ENCODE measurements at places on chromosomes 7 and 10.

- DNase-seq = no peak
These were observed 36.3 kb downstream of the PLAC9 start for GRCh38 chr10:80168679-80169380.

- no peak for DNase-seq
These were observed 61.2 kb upstream of the FAM20C start for GRCh38 chr7:130875-131780.

DNA sequence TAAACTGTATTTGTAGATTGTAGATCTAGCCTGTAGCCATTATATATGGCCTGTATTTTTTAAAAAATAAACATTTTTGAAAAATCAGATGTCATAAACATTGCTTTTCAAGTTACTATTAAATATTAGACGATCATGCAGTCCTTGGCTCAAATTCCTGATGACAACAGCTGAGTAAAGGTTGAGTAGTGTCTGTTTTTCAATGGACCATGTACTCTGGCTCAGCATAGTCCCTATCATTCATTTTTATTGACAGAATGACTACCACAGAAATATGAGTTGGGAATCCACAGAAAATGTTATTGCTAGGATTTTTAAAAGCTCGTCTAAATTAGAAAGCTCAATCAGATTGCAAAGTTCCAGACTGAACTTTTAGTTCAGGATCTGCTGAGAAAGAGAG, 145.4 kb downstream of the SORCS1 start:
- DNase-seq = no peak

- no peak for DNase-seq
These were observed 10.4 kb downstream of the ABLIM1 start for GRCh38 chr10:114647545-114648138.

GRCh38 chr10:132928261-132928660, 14.1 kb downstream of the CFAP46 start:
- DNase-seq = no peak

- DNase-seq = no peak
These were observed 177.6 kb downstream of the GNAI1 start for GRCh38 chr7:80312139-80312661.

DNA sequence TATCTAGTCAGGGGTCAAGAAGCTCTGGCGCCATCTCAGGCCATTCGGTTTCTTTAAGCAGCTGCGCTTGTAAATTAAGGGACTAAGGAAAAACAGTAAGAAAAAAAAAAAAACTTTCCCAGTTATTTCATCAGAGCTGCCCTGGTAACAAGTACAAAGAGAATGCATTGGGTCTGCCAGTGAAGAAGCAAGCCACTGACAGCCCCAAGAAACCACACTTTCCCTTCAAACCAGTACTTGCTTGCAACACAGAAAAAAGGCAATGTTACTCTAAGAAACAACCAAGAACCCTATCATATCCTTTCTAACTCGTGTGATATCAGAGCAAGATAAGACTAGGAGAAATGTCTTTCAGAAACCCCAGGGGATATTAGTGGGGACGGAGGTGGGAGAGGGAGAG, 40.6 kb upstream of the AOAH start:
- no peak for DNase-seq

- DNase-seq = no peak
These were observed 22.0 kb downstream of the PDIA4 start for GRCh38 chr7:149006345-149006725.

GRCh38 chr10:14563359-14563940, 211.2 kb downstream of the FAM107B start:
- DNase-seq = no peak

DNA sequence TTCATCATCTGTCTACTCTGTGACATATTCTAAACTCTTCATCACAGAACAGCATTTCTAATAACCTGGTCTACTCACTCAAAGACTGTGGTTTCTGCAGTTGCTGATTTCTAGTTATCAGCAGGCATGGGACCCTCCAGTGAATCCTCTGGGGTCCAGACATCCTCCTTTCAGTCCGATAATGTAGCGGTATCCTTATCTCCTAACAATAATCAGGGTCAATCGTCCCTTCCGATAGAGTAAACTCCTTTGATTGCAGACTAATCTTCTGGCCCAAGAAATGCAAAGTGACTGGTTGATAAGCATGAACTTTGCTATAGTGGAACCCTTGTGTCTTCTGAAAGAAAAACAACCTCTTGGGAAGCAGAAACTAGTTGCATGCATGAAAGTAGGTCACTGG, 1209.8 kb upstream of the CELF2 start:
- no peak for DNase-seq

DNA sequence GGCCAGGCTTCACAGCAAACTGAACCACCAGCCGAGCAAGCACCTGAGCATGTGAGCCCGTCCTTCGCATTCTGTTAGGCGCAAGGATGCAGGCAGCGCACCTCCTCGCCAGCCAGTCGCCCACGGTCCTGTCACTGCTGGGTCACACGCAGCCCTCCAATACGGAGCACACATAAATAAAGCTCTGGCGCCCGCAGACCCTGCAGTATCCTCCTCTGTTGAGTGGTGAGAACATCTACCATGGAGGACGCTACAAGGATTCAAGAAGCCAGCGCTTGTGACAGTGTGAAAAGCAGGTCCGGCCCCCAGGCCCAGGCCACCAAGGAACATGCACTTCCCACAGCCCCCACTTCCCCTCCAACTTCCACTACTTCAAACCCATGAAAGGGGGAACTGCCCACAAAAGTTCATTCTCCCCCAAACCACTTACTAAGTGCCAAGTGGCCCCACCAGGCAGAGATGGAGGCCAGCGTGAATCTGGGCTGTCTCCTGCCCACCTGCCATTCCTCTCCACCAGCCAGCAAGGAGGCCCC, 34.8 kb downstream of the VOPP1 start:
- no peak for DNase-seq

GRCh38 chr10:3960496-3960895, 175.5 kb upstream of the KLF6 start:
- DNase-seq = no peak

DNA sequence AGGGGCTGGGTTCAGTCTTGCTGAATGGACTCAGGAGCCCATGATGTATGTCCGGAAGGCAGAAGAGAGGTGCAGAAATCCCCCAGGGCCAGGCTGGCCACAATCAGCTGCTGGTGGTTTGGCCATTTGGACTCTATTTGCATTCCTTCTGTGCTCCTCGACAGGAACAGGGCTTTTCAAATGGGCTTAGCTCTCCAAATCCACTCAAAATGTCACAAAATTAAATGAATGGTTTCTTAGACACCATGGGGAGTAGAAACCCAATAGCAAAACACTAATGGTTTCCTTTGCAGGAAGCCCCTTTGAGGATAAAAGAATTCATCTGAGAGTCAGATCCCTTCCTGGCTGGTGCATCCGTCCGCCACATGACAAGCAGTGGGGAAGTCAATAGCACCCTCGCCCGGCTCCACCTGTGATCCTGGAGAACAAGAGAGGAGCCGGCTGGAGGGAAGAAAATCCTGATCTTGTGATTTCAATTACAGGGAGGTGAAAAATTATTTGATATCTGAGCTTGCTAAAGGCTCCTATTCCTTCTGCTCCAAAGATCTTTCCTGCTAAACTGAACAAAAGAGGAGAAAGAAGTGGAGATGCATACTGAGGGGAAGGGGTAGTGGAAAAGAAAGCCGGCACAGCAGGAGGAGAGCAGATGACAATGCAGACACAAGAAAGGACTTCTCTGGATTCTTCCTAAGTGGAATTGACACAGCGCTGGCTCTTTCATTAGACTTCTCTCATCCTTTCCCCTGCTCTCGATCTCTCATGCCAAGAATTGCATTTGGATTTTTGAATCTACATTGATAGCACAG, 190.7 kb downstream of the C7orf25 start:
- no peak for DNase-seq

DNA sequence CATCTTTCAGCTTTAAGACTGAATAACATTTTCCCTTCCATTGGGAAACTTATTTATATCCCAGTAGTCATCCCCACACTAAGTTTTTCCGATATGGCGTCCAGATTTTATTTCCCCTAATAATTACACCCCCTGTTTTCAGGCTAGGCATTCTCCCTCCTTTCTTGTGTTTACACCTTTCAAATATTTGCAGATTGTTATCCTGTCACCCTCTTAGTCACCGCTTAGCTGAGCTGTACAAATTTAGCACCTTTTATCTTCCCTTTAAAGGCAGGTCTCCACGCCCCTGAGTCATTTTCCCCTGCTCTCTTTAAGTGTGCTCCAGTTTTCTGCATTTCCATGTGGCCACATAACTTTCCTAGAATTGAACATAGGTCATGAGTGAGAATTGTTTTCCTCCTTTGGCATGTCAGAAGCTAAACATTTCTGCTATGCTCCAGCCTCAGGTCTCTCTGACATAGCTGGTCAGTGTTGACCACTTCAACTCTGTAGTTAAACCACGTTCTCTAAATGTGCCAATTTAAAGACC, 47.4 kb downstream of the LRRC4 start:
- DNase-seq = no peak

DNA sequence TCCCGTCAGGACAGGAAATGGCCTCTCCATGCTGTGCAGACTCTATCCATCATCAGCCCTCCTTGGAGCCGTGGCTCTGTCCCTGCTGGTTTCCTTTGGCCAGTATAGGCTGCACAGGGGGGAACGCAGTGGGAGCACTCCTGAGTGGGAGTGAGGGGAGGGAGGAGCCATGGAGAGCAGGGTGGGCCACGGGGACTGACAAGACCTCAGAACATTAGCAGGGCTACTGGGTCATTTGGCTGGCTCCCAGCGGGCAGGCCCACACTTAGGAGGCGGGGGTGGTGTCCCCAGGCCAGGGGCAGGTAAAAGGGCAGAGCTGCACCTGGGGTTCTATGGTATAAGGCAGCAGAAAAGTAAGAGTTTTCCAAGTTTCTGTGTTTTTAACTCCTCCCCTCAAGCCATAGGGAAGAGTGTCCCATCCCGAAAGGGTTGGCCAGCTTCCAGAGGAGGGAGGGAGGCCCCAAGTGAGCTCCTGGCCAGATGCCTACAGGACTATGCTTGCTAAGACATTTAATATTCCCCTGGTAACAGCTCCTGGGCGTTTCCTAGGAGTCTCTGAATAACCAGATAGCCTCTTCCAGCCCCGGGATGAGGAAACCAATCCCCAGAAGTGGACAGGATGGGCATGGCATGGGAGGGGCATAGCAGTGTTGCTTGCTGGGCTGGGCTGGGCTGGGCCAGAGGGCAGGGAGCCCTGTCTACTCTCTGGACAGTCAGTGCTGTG, 5.5 kb upstream of the OPN4 start:
- DNase-seq = no peak

DNA sequence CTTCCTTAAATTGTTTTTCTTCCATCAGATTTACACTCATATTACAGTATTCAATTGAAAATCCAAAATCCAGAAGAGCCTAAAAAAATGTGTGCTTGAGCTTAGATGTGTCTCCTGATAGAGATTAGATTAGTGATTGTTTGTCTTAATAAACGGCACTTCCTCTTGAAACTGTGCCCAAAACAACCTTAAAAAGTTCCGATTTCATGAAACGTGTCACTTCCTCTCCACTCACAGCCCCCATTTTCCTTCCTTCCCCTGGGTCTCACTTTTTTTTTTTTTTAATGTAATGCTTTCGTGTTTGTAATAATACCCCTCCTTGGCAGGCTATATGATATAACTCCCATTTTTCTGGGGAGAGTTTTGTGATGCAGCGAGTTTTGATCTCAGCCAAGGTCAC, 114.8 kb upstream of the ADO start:
- DNase-seq = no peak

GRCh38 chr7:124452186-124452585, 313.4 kb downstream of the GPR37 start:
- DNase-seq = no peak

- DNase-seq = no peak
These were observed 108.3 kb downstream of the NKX6-2 start for GRCh38 chr10:132677473-132678227.

- DNase-seq = no peak
These were observed 45.2 kb downstream of the KIAA1217 start for GRCh38 chr10:24254180-24254579.

- no peak for DNase-seq
These were observed 1.1 kb downstream of the ADRA2A start for GRCh38 chr10:111077785-111078504.

DNA sequence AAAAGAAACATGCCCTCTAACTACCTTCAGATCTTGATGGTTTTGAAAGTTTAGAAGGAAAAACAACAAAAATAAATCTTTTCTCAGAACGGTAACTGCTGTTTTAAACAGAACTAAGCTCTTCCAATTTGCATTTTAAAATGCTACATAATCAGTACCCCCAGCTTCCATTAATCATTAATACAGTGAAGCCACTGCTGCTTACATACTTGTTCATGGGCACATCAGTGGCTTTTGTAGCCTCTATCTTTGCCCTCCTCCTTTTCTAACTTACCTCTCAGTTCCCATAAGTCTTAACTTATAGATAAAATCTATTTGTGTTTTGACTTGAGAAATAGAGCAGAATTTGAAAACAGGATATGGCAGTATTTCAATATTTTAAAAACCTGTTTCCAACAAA, 109.1 kb downstream of the POLL start:
- no peak for DNase-seq

DNA sequence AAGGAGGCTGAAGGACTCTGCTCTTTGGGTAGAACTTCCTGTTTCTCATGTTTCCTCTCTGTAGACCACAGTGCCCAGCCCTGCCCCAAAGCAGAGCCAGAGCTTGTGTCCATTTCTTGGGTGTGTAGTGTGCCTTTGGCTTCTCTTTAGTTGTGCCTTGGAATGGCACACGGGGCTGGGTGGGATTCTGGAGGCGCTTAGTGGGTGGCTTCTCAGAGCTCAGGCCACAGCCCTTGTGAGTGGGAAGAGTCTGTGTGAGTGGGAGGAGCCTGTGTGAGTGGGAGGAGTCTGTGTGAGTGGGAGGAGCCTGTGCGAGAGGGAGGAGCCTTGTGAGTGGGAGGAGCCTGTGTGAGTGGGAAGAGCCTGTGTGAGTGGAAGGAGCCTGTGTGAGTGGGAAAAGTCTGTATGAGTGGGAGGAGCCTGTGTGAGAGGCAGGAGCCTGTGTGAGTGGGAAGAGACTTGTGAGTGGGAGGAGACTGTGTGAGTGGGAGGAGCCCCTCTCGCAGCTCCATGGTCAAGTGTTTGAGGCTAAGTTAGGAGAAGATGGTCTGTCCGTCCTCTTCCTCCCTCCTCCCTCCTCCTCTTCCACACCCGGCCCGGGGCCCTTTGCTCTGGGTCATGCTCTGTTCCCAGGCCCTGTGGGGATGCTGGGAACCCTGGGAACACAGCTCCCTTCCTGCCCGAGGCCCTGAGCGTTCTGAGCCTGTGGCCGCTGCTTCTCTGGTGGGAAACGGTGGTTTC, 153.0 kb downstream of the GRK5 start:
- no peak for DNase-seq

DNA sequence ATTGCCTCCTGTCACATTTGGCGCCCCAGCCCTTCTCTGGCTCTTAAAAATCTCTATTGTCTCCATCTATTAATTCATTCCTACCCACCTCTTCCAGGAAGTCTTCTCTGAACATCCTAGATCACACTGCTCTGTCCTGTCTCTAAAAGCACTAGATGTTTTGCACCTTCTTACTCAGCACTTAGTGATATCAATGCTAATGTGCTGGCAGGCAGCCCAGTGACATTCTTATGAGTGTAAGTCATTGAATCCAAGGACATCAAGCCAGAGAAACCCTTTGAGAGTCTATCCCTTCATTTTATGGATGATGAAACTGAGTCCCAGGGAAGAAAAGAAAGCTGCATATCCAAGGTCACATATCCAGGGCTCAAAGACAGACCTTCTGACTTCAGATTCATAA, 48.3 kb upstream of the PAX2 start:
- DNase-seq = no peak

GRCh38 chr10:31936933-31937332, 8.3 kb upstream of the ARHGAP12 start:
- DNase-seq = no peak
